Heart right ventricle (tissue), 16 donors: ENCODE measurements at places on chromosomes 6 and 20.
A peak's percentile ranks its signal among the peaks of the same experiment; 100 is the strongest.

GRCh38 chr20:63311833-63312243 is 18.9 kb downstream of the COL20A1 start:
- peak; percentile 11 for DNase-seq

- DNase-seq = no peak
These were observed 471.8 kb downstream of the COL12A1 start for GRCh38 chr6:74733830-74734620.

- no peak for DNase-seq
These were observed 10.2 kb downstream of the TRIM10 start for GRCh38 chr6:30150671-30151395.

DNA sequence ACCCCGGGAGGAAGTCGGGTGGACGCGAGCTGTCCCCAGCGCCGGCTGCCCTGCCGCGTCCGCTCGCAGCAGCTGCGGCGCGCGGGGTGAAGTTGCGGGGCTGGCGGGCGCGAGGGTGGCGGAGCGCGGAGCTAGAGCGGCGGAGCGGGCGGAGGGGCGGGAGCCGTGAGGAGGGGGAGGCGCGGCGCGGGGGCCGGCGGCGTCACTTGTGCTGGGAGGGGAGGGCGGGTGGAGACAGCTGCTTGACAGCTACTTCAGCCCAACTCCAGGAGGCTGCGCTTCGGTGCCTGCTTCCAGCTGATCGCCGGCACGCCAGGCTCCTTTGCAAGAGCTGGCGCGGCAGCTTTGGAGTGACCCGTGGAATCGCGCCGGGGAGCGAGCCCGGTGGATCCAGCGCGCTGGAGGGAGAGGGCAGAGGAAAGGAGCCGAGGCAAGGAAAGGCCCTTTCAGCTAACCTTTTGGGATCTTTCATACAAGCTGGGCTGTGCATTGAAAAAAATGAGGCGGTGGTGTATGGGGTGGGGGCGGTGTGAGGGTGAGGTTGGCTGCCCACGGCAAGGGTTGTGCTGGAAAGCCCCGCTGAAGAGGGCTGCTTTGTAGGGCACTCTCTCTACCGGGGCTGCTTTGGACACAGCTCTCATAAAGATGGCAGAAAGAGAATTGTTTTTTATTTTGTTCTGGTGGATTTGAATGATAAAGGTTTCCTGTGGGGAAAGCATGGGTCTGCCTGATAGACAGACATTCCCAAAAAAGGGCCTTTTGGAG is 24.6 kb downstream of the RIPOR2 start:
- DNase-seq = peak; percentile 68

DNA sequence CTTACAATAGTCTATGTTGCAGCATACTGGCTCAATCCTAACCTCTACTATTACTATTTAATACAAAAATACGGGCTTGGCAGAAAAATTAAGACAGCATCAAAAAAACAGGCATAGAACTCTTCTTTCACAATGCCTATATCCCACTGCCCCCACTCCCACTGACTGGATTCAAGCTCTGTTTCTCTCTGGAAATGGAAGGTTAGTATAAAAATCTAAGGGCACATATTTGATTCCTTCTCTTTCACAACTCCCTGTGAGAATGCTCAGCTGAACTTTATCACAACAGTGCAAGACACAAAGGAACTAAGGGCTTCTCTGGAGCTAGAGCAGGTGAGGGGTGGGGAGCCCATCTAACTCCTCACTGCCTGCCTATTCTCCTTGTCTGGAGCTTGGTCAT is 258.4 kb upstream of the FAM83B start:
- DNase-seq = no peak

DNA sequence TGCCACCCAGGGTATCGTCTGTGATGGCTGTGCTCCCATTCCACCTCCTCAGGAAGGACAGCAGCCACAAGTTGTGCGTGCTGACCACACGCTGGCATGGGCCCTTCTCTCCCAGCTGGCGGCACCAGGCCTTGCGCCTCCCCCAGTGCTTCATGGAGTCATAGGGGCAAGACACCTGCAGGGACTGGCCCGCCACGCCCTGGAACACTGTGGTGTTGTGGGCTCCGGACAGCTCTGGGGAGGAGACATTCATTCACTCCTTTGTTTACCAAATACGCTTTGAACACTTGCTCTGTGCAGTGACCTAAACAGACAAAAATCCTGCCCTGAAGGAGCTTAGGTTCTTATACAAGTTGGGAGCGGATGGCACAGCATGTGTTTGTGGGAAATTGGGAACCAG is 1.5 kb downstream of the TREM2 start:
- no peak for DNase-seq

DNA sequence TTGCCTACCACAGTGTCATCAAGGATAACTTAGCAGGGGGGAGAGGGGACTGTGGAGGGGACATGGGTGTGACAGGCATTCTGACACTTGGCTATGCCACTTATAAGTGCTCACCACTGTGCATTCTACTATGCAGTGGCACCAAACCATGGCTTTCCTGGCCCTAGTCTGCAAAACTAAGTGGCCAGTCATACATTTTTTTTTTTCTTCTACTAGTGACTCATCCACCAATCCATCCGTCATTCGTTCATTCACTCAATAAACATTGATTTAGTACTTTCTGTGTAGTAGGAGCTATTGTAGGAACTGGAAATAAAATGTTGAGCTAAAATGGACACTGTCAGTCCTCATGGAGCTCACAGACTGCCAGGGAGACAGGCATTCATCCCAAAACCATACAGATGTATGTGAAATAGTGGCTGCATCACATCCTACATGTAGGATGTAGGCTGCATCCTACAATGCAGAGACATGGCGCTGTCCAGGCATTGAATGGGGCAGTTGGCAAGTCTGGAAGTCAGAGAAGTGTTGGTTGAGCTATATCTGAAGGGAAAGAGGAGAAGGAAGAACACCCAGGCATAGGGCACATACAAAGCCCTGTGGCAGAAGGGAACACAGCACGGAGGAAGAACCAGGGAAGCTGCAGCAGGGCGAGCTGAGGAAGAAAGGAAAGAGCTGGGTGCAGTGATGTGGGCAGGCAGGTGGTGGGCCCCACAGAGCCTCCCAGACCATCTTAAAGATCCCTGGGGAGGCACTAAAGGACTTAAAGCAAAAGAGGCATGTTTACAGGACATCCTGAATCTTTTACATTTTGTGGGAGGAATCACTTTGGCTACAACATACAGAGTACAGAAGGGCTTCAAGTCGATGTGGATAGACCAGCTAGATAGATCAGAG is 224.4 kb downstream of the UST start:
- no peak for DNase-seq

DNA sequence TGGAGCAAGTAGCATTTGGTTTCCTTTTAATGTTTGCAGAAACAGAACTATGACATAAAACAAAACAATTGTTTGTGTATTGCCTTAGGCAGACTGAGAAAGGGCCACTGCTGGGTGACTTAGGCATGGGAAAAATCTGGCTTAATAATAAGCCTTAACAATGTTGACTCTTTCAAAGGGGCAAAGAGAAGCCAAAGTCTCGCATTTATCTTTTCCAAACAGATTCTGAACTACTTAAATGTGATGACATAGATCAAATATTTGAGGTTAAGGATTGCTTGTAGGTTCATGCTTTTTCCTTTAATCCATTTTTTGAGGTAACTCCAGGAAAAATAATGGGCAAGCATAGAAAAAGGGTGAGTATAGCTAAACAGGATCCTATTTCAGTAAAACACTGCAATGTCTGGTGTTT is 39.6 kb downstream of the ADAT2 start:
- no peak for DNase-seq

GRCh38 chr6:132483779-132484679 is 28.9 kb downstream of the STX7 start:
- DNase-seq = peak; percentile 52

- DNase-seq = no peak
These were observed 190.2 kb downstream of the BCAS1 start for GRCh38 chr20:53880108-53880641.

- DNase-seq = no peak
These were observed 50.1 kb downstream of the CYP24A1 start for GRCh38 chr20:54123587-54124180.
